ENCODE measurements at places on chromosomes 7 and 10.

GRCh38 chr7:97078023-97078969, 39.2 kb upstream of the SDHAF3 start:
- H3K27me3 ChIP-seq: no peaks in the 10 kb centered on the region
- no peaks in the 10 kb centered on the region for H3K36me3 ChIP-seq
- no peak for DNase-seq

GRCh38 chr10:132184816-132185593, 1.7 kb upstream of the DPYSL4 start:
- H3K4me3 ChIP-seq: no peak overlapping the region
- H3K27ac ChIP-seq: no peak overlapping the region
- H3K36me3 ChIP-seq: no peaks in the 10 kb centered on the region
- peaks cover 43% of the 10 kb centered on the region for H3K4me1 ChIP-seq
- no peak for DNase-seq
- peaks cover 47% of the 10 kb centered on the region for H3K27me3 ChIP-seq

DNA sequence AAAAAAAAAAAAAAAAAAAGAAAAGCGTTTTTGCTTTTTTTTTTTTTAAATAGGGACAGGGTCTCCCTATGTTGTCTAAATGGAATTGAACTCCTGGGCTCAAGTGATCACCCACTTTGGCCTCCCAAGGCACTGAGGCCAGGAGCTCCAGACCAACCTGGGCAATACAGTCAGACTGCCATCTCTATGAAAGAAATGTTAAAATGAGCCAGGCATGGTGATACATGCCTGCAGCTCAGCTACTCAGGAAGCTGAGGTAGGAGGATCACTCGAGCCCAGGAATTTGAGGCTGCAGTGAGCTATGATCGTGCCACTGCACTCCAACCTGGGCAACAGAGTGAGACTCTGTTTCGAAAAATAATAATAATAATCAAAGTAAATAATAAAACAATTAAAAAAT, 16.5 kb upstream of the LMTK2 start:
- no peak overlapping the region for H3K27ac ChIP-seq
- peaks cover 13% of the 10 kb centered on the region for H3K4me1 ChIP-seq
- no peak overlapping the region for H3K4me3 ChIP-seq

GRCh38 chr7:38796626-38797501, 112.1 kb downstream of the VPS41 start:
- H3K36me3 ChIP-seq: peaks cover 12% of the 10 kb centered on the region
- no peaks in the 10 kb centered on the region for H3K4me1 ChIP-seq
- H3K27ac ChIP-seq: no peak overlapping the region
- H3K27me3 ChIP-seq: no peaks in the 10 kb centered on the region

DNA sequence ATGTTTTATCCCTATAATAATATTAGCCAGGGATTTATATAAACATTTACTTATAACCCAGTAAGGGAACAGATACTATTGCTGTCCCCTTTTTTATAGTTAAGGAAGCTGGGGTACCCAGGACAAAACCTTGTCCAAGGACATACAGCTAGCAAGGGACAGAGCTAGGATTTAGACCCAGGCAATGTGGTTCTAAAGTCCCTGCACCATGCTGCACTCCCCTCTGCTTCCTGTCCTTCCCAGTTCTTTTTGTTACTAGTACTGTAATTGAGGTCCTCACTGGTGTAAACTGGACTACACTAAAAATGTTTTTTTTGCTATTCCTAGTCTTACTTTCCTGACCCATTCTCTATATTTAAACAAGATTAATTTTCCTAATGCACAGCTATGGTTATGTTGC, 16.6 kb downstream of the KLHDC10 start:
- DNase-seq: no peak
- H3K27me3 ChIP-seq: no peaks in the 10 kb centered on the region
- H3K27ac ChIP-seq: no peak overlapping the region
- no peak overlapping the region for H3K4me3 ChIP-seq
- peaks cover 5% of the 10 kb centered on the region for H3K4me1 ChIP-seq
- no peaks in the 10 kb centered on the region for H3K36me3 ChIP-seq

- no peaks in the 10 kb centered on the region for H3K4me1 ChIP-seq
- no peak for DNase-seq
- no peaks in the 10 kb centered on the region for H3K27me3 ChIP-seq
- H3K36me3 ChIP-seq: no peaks in the 10 kb centered on the region
- H3K4me3 ChIP-seq: no peak overlapping the region
- H3K27ac ChIP-seq: no peak overlapping the region
These were observed 420.5 kb upstream of the CNTNAP2 start for GRCh38 chr7:145696071-145696470.

- H3K27me3 ChIP-seq: no peaks in the 10 kb centered on the region
- H3K4me1 ChIP-seq: peaks cover 26% of the 10 kb centered on the region
These were observed 41.8 kb downstream of the CPED1 start for GRCh38 chr7:121030308-121030707.

GRCh38 chr10:78618050-78618449, 450.7 kb upstream of the ZMIZ1 start:
- H3K4me3 ChIP-seq: no peak overlapping the region
- DNase-seq: no peak
- H3K4me1 ChIP-seq: peaks cover 9% of the 10 kb centered on the region
- H3K36me3 ChIP-seq: no peaks in the 10 kb centered on the region
- peaks cover 1% of the 10 kb centered on the region for H3K27me3 ChIP-seq

DNA sequence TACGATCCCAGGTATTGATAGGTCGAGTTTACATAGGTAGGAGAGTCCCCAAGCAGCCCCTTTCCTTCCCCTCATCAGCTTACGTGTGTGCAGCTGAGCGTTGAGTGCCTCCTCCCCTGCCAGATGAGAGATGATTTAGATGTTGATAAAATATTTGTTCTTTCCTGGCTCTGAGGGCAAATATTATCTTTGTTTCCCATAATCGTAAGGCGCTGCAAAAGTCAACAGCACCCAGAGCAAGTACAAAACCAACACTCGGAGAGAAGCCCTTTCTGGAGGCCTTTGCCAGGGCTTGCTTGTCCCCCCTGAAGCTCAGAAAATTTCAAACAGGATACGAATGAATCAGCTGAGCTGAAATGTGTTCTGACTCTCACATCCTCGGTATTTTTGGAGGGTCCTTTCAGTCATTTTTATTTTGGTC, 683.2 kb downstream of the LRMDA start:
- DNase-seq: peak; percentile 28
- no peak overlapping the region for H3K27ac ChIP-seq
- no peaks in the 10 kb centered on the region for H3K36me3 ChIP-seq
- no peaks in the 10 kb centered on the region for H3K27me3 ChIP-seq

DNA sequence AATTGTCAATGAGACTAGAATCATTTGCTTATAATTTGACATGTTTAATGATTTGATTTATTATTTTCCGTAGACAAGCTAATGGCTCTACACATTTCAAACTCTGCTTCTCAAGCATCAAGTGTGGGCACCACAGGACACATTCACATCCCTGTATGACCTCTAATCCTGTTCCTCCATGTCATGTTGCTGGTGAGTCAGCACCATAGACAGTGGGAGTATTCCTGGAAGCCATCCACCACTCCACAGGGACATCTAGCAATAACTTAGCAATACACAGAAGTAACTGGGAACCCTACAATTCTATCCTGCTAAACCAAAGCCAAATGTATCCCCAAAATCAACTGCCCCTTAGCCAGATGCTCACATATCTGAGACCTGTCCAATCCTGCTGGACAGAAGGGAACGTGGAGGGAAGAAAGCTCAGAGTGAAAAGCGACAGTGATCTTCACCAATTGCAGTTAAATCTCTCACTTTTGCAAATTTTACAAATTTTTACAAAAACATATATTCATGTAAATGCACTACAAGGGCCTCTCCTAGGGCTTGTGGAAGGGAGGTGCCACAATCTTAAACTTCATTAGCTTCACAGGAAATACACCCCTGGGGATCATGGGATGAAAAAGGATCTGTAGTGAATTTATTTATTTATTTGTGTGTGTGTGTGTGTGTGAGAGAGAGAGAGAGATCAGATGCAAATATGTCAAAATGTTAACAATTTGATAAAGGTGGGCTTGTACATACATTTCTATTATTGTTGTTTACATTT, 126.5 kb downstream of the GFRA1 start:
- no peaks in the 10 kb centered on the region for H3K27me3 ChIP-seq
- no peak overlapping the region for H3K4me3 ChIP-seq
- no peak overlapping the region for H3K27ac ChIP-seq
- H3K4me1 ChIP-seq: no peaks in the 10 kb centered on the region
- no peak for DNase-seq

DNA sequence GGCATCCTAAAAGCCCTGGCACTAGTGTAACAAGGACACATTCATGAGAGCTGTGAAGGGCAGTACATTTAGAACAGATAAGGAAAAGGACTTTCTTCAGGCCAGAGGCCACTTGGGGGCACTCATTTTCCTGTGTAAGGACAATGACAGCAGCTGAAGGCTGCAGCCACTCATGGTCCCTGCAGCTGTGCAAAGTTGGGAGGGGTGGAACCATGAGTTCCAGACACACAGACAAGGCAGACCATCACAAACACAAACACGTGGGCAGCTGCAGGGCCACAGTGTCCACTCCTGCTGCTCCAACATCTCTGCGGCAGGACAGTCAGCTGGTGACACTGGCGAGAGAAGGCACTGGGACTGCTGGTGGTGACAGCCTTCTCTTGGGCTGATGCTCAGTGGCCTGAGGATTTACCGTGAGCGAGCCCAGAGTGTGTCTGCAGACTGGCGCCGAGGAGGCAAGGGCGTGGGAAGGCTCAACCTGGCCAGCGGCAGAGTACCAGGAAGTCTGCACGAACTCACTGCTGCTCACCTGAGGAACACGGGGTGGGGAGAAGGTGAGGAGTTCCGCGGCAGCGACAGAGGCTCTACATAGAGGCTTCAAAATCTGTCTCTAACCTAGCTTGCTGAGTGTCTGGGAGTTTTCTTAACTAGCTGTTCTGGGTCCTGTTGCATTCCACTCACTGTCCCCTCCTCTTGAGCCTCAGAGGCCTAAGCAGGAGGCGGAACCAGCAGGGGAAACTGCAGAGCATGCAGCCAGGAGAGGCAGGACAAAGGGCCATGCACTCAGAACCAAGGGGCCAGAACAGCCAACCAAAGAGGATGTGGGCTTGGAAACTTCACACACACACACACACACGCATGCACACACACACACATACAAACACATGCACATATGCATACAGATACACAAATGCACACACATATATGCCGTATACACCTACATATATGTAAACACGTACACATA, 76.5 kb upstream of the DDC start:
- H3K4me1 ChIP-seq: peaks cover 16% of the 10 kb centered on the region
- H3K27ac ChIP-seq: no peak overlapping the region
- no peaks in the 10 kb centered on the region for H3K27me3 ChIP-seq
- H3K36me3 ChIP-seq: no peaks in the 10 kb centered on the region

DNA sequence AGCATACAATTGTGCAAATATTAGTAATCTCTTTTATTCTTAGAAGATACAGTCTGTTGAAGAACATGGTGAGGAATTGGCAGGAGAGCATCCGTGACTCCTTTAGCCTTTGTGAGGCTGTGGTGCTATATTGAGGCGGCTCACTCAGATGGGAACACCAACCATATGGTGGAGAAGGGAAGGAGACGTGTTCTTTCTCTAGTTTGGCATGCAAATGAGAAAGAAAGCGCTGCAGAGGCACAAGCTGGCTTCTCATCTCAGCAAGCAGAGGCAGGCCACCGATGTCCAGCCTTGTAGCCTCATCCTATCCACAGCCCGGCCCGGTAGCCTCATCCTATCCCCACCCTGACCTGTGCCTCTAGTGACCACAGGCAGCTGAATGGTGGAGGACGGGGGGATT, 288.3 kb downstream of the CAMK1D start:
- peaks cover 2% of the 10 kb centered on the region for H3K4me1 ChIP-seq
- H3K36me3 ChIP-seq: no peaks in the 10 kb centered on the region
- peaks cover 12% of the 10 kb centered on the region for H3K27me3 ChIP-seq
- no peak overlapping the region for H3K27ac ChIP-seq
- H3K4me3 ChIP-seq: no peak overlapping the region

DNA sequence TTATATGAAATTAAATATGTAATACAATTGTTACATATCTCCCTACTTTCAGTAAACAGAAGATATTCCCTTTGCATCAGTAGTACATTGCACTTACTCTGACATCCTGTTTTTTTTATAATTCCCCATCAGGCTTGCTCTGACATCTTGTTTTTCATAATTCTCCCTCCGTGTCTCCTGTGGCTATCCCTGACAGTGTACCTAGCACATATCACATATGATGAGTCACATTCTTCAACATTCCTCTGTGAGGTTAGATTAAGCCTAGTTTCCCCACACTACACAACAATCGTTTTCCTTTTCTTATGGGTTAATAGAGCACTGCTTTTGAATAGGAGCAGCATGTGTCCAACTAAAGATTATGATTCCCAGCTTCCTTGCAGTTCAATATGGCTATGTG, 250.6 kb upstream of the NPVF start:
- H3K4me1 ChIP-seq: no peaks in the 10 kb centered on the region
- H3K27ac ChIP-seq: no peak overlapping the region
- no peaks in the 10 kb centered on the region for H3K36me3 ChIP-seq
- no peak overlapping the region for H3K4me3 ChIP-seq
- no peak for DNase-seq

- peaks cover 31% of the 10 kb centered on the region for H3K27me3 ChIP-seq
- no peak for DNase-seq
- H3K4me1 ChIP-seq: no peaks in the 10 kb centered on the region
- no peaks in the 10 kb centered on the region for H3K36me3 ChIP-seq
- no peak overlapping the region for H3K4me3 ChIP-seq
- no peak overlapping the region for H3K27ac ChIP-seq
These were observed 33.0 kb upstream of the EMX2 start for GRCh38 chr10:117509573-117509972.

DNA sequence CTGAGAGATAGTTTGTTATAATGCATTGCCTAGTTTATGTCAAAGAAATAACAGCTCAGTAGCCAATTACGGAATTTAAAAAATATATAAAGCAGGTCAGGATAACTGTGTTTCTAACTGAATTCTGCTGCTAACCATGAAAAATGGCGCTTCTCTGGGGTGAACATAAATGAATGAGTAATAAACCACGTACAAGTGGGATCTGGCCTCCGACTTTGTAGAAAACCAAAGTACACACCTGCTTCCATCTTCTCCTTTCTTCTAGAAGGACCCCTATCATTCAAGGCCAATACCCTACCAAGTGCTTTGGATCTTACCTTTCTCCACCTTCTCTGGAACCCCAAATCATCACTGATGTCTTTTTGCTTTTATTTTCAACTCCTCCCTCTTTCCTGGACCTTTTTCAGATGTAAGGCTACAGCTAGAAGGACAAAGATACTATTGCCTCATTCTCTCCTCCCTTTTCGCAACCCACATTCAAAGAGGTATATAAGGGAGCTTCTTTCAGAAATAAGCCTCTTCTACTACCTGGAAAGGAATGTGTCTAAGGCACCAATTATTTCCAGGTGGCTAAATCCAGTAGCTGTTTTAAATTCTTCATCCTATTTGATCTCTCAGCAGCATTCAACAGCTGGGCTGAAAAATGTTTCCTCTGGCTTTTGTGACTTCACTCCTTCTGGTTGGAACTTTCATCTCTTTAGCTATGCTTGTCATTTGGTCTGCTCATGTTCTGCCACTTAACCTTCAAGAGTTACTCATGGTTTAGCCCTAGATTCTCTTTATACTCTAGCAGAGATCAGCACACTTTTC, 37.7 kb downstream of the NAMPT start:
- no peaks in the 10 kb centered on the region for H3K4me1 ChIP-seq
- no peak overlapping the region for H3K4me3 ChIP-seq
- H3K36me3 ChIP-seq: peaks cover 3% of the 10 kb centered on the region
- no peak for DNase-seq
